ENCODE measurements at places on chromosomes 3 and 15. TPM values are rescaled to one million over a fixed set of nuclear protein-coding genes. Genes with fewer than 3 reads are reported as not detected.

DNA sequence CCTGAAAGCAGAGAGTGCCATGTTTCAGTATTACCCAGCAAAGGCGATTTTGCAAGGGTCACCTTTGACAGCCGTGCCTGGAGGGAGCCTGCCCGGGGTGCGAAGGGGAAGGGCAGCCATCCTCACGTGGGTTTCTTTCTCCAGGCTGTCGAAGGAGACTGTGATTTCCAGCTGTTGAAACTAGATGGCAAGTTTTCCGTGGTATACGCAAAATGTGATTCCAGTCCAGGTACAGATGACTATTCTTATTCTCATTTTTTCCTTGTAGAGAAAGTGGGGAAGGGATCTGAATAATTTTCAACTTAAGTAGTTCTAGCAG, 3.4 kb downstream of the AHSG start:
- no peaks in the 10 kb centered on the region for H3K36me3 ChIP-seq
- H3K27me3 ChIP-seq, result peaks cover 2% of the 10 kb centered on the region
- no peak overlapping the region for H3K27ac ChIP-seq
- H3K4me3 ChIP-seq, result no peak overlapping the region

DNA sequence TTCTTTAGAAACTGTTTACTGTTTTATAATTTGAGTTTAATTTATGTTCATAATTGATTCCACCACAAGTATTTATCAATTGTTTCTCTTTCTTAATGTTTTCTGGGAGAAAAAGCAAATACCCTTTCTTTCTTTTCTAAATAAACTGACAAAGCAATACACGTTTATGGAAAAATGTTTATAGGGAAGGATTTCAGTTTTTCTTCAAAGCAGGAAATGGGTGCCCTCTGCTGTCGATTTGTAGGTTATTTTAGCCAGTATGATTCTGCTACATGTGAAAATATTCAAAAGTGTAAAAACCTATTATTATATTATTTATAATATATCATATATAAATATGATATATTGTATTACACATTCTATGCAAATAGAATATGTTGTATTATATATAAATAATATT, 921.0 kb upstream of the ROBO1 start:
- H3K27me3 ChIP-seq, result no peaks in the 10 kb centered on the region
- peaks cover 2% of the 10 kb centered on the region for H3K4me1 ChIP-seq
- no peak overlapping the region for H3K4me3 ChIP-seq
- no peak overlapping the region for H3K27ac ChIP-seq
- no peak for DNase-seq

GRCh38 chr3:39519554-39520288, 52.2 kb downstream of the MOBP start:
- H3K27me3 ChIP-seq, result peaks cover 2% of the 10 kb centered on the region
- H3K36me3 ChIP-seq, result peaks cover 4% of the 10 kb centered on the region
- no peak overlapping the region for H3K4me3 ChIP-seq

The LTK gene
- total RNA-seq, result 3.2 TPM
